ENCODE measurements at places on chromosomes 5 and 9.

DNA sequence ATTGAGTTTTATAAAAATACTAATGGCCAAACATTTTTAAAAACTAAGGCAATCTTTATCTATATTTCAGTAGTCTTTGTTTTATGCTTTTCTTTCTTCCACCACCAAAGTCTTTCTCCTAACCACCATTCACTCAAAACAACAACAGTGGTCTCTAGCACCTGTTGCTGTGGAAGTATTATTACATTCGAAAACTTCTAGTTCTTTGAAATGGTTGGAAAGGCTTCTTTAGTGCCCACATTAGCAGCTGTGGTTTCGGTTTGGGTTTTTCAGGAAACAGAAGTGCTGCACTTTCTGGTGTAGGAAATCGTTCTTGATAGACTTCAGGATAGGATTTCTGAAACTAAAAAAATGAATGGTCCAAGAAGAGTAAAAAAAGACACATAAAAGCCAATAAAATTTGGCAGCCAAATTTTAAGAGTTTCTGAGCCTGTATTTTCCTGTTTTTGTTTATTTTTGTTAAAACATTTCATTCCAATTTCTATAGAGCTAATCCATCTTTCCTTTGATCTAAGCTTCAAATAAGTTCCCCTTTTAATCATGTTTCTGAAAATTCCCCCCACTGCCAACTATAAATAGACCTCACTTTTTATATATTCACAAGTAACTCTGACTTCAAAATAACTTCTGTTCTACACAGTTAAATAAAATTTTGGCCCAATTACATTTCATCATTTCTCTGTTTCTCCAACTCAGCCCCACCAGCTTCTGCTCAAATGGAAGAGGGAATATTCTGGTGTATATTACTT, 102.2 kb downstream of the DEPDC1B start:
- peak; percentile 83 for DNase-seq

- DNase-seq: no peak
Measured at GRCh38 chr5:31416547-31416946, 115.3 kb downstream of the DROSHA start.

GRCh38 chr9:92882276-92882675, 4.4 kb upstream of the ZNF484 start:
- DNase-seq: no peak

DNA sequence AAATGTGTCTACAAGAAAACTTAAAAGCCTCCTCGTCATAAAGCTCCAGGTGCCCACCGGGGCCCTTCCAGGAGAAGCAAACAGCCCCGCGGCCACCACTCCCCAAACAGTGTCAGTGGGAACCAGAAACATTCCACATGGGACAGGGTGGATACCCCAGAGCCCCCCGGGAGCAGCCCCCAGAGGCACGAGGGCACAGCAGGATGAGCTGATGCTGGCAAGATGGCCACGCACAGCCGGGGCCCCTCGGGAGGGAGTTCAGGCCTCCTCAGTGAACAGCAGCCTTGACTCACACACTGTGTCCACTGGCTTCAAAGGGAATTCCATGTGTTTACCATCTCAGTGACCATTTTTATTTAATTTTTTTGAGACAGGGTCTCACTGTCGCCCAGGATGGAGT, 10.5 kb downstream of the EXD3 start:
- DNase-seq: no peak

DNA sequence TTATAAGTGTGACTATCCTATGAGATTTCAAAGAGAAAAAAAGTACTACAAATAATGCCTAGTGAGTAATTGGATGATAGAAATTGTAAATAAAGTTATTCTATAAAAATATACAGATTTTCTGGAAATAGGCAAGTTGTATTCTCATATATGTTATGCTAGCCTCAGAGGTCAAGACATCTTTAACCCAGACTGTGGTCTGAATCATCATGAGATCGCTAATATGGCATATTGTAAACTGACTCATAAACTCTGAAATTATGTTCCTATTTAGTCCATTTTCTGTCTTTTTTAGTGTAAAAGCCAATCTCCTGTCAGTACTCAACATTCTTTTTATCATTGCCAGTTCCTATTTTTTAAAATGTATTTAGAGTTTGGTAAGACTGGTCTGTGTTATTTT, 14.2 kb downstream of the LOX start:
- DNase-seq: no peak

- peak; percentile 57 for DNase-seq
Measured at GRCh38 chr9:72586388-72587130, 65.2 kb downstream of the TMC1 start.

DNA sequence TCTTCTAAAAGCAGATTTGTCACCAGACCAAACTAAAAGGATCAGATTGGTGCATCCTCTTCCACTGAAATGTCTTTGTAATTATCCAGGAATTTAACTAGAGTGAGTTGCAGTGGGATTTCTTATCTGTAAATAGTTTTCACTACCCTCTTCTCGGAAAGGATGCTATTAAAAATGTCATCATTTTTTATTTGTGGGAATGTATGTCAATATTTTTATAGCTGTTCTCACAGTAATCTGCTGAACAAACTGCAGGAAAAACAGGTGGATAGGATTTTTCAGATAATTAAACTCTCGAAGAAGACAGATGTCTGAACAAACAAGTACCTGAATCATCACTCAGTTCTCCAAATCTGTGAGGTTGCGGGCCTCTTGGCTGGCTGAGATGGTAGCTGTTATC, 62.7 kb downstream of the RAB14 start:
- DNase-seq: no peak

DNA sequence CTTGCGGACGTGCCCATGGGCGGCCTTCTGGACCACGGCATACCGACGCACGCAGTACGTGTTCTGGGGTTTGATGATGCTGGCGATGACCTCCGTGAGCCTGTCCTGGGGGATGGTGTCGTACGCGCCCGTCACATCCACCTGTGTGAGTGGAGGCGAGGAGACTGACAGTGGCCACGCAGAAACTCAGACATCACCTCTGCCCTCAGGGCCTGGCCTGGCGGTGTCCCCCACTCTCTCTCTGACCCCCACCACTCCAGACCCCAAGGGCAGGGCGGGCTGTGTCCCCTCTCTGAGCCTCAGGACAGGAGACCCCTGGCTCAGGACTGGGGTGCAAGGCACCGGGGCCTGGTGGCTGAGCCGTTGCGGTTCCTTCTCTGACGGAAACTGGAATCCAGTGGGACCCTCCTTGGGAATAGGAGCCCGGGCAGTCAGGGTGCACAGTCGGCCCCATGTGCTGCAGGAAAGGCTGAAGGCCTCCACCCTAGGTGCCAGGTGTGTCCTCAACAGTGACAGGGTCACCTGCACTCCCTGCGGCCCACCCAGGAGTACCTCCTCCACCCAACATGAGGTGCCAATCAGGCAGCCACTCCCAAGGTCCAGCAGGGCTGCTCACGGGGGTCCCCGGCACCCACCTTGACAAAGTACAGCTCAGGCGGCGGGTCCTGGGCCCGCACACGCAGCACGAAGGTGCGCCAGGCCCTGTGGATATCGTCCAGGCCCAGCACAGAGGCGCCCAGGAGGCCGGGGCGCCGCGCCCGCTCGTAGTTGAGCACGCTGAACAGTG, 16.0 kb downstream of the TERT start:
- no peak for DNase-seq

DNA sequence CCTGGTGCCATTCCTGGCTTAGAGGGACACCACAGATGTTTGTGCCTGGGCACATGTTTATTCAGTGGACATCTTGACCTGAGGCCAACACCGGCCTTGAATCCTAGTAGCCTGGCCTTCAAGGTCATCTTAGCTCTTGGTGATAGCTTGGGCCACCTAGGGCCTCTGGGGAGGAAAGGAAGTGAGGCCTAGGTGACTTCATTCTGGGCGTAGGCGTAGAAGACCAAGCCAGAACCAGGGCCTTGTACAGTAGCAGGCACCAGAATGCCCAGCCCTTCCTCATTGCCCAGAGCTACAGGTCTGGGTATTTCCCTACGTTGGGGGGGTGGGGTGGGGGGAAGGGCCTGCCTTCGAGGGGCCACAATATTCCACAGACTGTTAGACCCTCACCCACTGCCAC, 33.8 kb downstream of the WNK2 start:
- DNase-seq: no peak

GRCh38 chr5:1732238-1732941, 67.2 kb downstream of the MRPL36 start:
- DNase-seq: no peak

DNA sequence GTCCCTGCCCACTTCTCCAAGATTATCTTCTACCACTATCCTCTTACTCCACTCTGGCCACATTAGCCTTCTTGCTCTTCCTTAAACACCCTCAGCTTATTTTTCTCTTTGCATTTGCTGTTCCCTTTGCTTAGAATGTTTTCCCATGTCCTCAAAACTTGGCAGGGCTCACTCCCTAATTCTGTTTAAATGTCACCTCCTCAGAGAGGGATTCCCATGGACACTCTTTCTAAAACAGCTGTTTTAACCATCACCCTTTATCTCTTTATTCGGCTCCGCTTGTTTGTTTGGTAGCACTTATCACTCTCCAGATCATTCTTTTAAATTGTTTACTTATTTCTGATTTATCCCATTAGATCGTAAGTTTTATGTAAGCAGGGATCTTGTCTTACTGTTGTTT, 278.5 kb downstream of the CWC27 start:
- no peak for DNase-seq

DNA sequence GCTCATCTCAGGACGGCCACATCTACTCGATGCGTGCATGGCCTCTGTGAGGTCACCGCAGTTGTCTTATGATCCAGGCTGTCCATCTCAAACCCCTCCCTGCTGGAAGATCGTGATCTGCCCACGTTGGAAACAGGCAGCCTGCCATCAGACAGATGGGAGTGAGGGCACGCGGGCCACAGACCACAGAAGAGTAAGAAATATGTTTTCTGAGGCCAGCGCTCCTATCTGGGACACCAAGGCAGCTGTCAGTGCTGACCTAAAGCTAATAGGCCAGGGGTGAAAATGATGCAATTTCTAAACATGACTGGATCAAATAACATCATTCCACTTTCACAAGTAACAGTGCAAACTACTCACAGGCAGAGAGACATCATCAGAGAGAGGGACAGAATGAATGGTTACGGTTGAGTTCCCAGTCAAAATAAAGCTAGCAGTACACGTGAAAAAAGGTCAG, 57.1 kb upstream of the CER1 start:
- no peak for DNase-seq

GRCh38 chr9:81772144-81772543, 82.8 kb upstream of the TLE1 start:
- no peak for DNase-seq

- DNase-seq: no peak
Measured at GRCh38 chr5:10674096-10674495, 86.9 kb downstream of the DAP start.

DNA sequence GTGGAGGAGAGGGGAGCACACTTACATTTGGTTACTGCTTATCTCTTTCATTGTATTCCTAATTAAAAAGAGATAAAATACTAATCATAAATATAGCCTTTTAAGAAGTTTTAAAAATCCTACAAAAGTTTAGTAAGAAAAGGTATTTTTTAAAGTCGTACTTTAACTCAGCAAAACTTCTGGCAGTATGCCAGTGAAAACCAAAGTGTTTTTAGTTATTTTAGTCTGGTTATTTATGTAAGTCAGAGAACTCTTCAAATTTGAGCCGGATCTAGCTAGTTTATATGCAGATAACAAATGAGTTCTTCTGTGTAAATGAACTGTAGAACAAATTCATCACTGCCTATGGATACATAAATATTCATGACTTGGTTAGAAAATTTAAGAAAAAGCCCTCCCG, 36.5 kb upstream of the ANKDD1B start:
- no peak for DNase-seq

DNA sequence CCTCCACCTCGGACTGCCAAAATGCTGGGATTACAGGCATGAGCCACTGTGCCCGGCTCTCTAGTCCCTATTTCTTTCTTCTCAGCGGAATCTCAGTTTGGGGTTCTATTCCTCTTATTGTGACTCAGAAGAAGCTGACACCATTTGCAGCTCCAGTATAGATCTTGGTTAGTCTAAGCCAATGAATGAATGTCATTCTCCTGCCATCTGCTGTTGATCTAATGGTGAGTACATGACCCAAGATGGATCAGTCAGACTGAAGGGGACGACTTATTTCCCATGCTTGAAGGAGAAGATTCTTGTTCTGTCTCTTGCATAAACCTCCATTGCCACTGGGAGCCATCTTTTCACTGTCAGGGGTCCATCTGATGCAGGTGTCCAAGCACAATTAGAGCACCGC, 76.0 kb upstream of the KLF9 start:
- no peak for DNase-seq

DNA sequence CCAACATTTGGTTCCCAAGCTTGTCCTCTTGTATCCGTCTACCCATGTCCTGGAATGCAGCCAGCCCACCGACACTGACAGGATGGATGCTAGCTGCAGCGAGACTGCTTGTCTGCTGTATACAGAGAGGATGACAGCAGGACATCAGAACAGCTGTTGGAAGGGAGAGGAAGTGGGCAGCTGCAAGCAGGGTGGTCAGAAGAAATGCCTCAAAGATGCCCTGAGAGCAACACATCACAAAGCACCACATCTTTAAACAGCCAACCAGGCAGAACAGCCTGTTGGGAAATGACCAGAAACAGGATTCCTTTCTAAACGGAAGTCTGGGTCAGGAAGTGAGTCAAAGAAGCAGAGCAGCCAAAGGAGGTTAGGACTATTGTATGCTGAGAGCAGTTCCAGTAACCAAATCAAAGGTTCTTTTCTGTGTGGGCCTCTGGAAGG, 219.1 kb downstream of the NDUFS4 start:
- peak; percentile 80 for DNase-seq

- DNase-seq: no peak
Measured at GRCh38 chr9:112322701-112323377, 10.6 kb downstream of the PTBP3 start.

GRCh38 chr9:114174876-114175771, 19.8 kb downstream of the COL27A1 start:
- no peak for DNase-seq

DNA sequence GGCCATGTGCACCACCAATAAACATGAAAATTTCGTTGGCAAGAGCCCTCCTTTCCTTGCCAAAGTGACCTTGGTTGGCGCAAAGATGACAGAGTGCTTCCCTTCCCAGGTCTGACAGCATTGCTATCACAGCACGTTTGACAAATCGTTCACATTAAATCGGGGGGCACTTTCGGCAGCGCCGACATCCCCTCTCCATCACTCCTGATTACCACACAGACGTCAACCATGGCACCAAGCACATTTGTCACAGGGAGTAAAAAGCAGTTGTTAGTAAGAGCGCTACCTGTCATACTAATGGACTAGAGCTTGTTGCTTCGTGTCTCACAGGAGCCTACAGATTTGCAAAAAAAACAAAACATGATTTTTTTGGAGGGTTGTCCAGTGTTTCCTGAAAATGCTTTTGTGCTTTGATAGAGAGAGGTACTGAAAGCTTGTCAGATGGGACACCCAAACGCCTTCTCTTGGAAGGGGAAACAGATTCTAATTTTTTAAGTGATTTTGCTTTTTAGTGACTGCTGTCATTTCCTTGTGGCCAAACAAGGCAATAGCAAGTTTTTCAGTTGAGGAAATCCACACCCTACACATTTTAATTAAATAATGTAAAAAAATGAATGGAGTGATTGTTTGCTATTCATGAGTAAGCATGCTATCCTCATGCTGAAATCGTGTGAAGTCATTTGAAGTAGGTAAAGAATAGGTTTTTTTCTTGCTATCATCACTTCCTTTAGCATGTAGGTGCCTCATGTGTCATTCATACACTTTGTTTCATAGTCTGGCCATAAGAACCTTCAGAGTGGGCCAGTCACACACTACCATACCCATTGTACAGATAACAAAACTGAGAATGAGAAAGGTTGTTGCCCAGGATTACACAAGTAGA, 682.8 kb upstream of the WWC1 start:
- no peak for DNase-seq

Data from Kasumi-1 (cell line).